ENCODE measurements at places on chromosomes 6 and 20. TPM values are rescaled to one million over a fixed set of nuclear protein-coding genes. Genes with fewer than 3 reads are reported as not detected.
A peak's percentile ranks its signal among the peaks of the same experiment; 100 is the strongest.

DNA sequence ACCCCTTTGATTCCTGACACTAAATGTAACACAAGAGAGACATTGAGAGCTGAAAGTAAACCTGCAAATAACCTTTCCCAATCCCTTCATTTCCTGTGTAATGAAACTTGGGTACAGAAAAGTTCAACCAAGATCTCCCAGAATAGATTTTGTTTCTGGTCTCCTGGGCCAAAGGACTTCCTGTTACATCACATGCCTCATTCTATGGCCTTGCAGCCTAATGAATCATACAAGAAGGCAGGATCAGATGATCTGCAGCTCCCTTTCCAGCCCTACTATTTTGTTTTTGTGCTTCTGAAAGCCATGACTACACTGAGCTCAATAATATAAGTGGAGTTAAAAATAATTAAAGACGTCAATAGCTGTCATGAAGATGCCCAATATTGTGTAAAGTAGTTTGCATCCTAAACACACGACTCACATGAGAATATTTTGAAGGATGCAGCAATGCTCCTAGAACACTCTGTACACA lies 73.4 kb upstream of the NOX3 start:
- peak; percentile 24 for DNase-seq

DNA sequence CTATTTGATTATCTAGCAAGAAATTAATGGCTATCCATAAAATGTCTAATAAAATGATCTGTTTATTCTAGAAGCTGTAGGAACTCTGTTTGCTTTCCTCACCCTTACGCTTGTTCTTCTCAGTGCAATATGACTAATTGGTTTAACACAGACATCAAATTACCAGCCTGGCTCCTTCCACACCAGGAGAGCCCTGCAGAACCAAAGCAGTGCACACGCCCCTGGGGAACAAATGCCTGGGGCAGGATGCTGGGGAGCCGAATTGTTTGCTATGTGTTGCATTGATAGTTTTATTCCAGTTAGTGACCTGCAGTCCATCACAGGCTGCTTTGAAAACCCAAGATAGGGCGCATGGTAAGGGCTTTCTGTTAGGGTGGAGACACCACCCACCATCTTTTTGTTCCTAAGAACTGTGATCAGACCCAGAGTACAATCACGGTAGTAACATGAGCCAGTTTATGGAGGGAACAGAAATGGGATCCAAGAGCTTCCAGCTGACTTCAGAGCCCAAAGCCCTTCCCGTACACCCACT lies 126.4 kb upstream of the CD93 start:
- no peak for DNase-seq

DNA sequence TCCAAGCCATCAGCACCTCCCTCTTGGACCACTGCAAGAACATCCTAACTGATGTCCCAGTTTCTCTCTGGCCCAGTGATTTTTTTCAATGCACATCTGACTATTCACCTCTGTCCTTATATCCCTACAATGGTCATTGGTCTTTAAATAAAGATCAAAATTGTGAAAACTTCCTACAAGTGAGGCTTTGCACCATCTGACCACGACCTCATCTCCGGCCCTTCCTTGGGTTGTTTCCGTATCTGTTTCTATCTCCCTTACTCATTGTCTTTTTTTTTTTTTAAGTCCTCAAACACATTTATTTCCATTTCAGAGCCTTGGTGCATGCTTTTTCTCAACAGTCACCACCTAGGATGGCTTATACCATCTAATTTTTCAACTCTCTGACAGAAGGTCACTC lies 88.1 kb downstream of the IPCEF1 start:
- DNase-seq: no peak

DNA sequence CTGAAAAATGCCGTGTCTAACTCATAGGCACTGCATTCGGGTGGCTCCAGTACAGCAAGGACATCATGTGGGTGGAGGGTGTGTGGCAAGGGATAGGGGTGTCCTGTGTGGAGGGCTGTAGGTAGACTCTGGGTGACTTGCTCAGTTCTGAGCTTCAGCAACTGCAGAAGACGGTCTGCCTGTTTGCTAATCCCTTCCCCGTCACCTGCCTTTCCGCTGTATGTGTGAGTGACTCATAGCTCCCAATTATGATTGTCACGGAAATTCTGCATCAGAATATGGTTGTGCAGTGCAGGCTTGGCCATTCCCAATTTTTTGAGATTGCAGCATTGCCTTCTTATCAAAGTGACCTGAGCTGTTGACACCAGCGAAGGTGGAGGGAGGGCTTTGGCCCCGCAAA lies 174.3 kb downstream of the CDH4 start:
- no peak for DNase-seq

DNA sequence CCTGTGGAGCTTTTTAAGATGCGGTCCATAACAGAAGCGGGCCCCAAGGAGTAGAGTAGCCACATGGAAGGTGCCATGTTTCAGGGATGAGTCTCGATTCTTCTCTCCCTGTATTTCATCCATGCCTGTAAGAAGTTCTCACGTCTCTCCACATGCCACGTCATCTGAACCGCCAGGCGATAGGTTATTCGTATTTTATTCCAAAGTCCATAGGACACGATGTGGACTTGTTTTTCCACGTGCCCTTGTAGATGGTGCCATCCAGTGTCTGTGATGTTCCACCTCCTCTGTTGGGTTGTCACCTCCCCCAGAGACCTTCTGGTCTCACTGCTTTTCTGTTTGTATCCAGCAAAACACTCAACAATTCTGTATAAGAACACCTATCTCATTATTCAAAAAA lies 17.6 kb downstream of the HEBP2 start:
- no peak for DNase-seq

DNA sequence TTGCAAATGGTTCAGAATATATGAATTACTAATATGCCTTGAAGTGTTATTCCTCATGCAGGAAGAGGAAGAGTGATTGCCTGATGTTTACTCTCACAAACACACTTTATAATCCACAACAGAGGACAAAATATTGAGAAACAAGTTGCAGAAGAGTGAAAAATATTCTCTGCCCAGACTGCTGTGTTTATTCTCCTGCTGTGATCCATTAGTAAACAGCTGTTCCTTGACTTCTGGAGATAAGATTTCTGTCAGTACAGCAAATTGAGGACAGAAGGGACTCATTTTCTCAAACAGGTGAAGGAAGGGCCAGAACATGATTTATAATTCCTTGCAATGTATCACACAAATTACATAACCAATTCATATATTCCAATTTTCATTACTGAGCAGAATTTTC lies 148.0 kb downstream of the EPM2A start:
- no peak for DNase-seq

GRCh38 chr6:163418311-163419029 lies 4.0 kb downstream of the QKI start:
- no peak for DNase-seq

DNA sequence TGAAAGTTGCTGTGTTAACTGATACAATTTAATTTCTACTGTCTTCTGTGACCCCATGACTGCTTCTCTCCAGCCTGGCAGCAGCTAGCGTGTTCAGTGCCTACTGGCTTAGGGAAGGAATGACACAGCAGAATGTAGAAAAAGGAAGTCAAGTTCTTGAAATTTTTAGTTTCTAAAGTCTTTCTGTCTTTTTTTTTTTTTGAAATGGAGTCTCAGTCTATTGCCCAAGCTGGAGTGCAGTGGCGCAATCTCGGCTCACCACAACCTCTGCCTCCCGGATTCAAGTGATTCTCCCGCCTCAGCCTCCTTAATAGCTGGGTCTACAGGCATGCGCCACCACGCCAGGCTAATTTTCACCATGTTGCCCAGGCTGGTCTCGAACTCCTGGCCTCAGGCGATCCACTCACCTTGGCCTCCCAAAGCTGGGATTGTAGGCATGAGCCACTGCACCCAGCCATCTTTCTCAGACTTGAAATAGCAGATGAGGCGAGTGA lies 39.3 kb downstream of the PCNA start:
- peak; percentile 33 for DNase-seq

GRCh38 chr20:61203320-61203719 lies 48.7 kb upstream of the CDH4 start:
- no peak for DNase-seq

The BANF2 gene
- total RNA-seq: not detected

The CD93 gene
- 38.4 TPM for total RNA-seq

The UBD gene
- not detected for total RNA-seq

The TAGAP gene
- total RNA-seq: 8.1 TPM

The ZC2HC1B gene
- not detected for total RNA-seq

Measured in mucosa of gallbladder (tissue), 1 donor.